ENCODE measurements at places on chromosomes 5 and 9. TPM values are rescaled to one million over a fixed set of nuclear protein-coding genes. Genes with fewer than 3 reads are reported as not detected.

The PRRX2 gene
- not detected for total RNA-seq

The SLC45A2 gene
- not detected for total RNA-seq

The SPATA31A3 gene
- total RNA-seq, result not detected

The PALM2AKAP2 gene
- total RNA-seq, result 0.09 TPM

Data from endothelial cell of coronary artery (primary cell).